ENCODE measurements at places on chromosomes 12 and 14.

- DNase-seq = no peak
These were observed 3.6 kb upstream of the DNAJC22 start for GRCh38 chr12:49342914-49343731.

- DNase-seq = no peak
These were observed 131.2 kb upstream of the DYRK2 start for GRCh38 chr12:67517181-67517887.

DNA sequence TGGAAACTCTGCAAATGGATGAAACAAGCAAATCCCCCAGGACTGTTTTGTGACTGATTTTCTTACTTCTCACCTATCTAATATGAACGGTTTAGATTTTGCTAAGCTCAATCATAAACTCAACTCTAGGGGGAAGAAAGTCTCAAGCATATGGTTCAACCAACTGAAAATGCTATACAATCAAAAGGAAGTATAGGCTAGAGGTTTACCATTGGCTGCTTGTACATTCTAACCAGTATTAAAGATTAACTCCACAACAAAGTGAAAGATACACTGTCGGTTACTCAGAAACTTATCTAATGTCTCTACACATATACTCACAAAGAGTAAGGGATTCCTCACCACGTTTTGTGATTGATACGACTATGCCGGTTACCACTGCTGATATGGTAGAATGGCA lies 281.8 kb upstream of the SOX5 start:
- no peak for DNase-seq

DNA sequence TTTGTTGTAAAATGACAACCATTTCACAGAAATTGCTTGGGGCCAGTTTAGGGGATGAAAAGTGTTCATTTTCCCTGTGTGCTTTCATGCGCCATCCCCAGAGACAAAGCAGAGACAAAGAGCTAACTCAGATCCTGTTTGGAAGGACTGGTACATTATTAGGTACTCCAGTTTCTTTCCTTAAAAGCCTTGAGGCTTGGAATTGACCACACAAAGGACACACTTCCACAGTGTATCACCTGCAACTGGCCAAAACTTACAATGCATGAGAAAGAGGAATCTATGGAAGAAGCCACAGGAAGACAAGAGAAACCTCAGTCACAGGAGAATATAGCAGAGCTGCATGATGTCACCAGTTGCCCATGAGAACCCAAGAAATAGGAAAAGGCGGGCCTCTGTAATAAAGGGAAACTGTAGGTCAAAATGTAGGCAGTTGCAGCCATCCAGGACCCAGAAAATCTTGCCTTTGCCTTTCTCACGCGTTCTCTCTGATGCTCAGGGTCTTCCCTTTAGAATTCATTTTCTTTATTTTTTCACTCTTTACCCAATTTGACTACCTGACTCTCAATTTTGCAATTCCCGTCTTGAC lies 339.0 kb downstream of the RMST start:
- DNase-seq = no peak

DNA sequence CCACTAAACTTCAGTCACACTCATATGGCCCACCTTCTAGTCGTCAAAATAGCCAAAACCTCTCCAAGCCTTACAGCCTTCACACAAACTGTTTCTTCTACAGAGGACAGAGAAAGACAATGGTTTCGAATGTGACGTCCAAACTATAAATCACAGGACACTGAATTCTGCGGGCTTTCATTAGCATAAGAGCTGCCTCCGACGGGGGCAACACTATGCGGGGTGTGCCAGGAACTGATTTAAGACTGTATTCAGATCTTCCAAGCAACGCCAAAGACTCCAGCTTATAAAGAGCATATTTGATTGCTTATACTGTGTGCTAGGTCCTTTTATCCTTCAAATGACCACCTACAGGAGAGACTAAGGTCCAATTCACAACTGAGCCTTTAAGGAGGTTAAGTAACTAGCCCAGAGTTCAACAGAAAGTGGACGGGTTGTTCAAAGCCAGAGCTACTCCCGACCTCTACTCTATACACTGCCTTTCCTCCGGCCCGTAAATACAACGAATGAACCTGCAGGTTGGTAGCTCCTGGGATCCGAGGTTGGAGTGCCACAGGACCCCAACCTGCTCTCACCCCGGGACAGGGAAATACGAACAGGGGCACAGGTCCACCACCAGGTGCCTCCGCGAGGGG lies 575 bp downstream of the L2HGDH start:
- DNase-seq = no peak

- DNase-seq = no peak
These were observed 125.4 kb downstream of the CAND1 start for GRCh38 chr12:67394550-67394949.

GRCh38 chr14:68230950-68231717 lies 411.6 kb downstream of the RAD51B start:
- no peak for DNase-seq

DNA sequence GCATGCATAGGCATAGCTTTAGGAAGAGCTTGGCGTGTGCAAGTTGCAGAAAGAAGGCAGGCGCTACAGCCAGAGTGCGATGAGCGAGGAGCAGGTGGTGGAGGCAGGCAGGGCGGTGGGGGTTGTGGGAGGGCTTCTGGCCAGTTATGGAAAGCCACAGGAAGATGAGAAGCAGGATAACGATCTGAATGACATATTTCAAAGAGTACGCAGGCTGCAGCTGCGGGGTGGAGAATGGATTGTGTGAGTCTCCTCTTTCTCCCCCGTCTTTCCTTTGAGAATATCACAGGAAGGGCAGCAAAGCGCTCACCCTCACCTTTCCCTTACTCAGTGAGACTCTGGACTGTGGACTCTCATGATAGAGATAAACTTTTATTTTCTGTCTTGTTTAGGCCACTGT lies 48.7 kb upstream of the PLXNC1 start:
- DNase-seq = no peak

GRCh38 chr12:100356644-100357223 lies at the start of gene SLC17A8:
TSS of gene SLC17A8 (plus strand) at chr12:100357074. CDS start at chr12:100357392, 318 bp downstream.
- DNase-seq = no peak

DNA sequence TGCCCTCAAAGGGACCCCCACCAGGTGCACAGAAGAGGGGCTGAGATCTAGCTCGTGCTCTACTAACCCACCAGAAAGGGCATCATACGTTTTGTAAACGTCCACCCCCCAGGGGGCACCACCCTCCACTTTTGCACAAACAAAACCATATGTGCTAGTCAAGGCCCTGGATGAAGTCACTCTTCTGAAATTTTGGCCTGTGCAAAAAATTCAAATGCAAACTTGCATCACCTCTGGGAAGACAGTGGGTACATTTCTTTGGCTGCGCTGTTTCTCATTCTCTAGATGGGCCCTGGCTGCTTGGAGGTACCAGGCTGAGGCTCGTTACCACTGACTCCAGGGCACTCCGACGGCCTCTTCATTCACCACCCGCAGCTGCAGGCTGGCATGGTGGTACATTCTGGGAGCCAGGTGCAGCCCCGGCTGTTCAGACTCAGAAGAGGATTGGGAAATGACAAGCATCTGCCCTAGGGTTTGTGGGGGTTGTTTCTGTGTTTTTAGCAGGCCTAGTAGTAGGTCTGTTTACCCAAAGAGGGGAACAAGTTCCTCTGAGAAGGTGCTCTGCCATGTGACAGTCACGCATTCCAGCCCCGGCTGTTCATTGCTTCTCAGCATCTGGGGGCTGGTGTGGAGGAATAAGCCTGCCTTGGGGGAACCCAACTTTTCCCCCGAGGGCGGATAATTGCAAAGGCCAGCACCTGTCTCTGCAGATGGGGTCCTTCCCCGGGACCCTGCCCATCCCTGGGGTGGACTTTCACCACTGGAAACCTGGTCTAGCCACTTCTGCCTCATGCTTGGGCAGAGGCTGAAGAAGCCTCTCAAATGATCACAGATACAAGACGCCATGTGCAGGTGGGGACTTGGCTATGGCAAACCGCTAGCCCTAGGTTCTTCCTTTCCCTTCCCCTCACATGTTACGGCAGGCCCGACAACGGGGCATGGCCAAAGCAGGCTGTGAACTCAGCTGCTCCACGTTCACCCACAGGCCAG lies 147.6 kb downstream of the DPF3 start:
- DNase-seq = no peak

GRCh38 chr12:112868459-112869041 lies 38.2 kb upstream of the OAS1 start:
- no peak for DNase-seq

GRCh38 chr12:84599539-84599938 lies 313.1 kb downstream of the SLC6A15 start:
- DNase-seq = no peak

DNA sequence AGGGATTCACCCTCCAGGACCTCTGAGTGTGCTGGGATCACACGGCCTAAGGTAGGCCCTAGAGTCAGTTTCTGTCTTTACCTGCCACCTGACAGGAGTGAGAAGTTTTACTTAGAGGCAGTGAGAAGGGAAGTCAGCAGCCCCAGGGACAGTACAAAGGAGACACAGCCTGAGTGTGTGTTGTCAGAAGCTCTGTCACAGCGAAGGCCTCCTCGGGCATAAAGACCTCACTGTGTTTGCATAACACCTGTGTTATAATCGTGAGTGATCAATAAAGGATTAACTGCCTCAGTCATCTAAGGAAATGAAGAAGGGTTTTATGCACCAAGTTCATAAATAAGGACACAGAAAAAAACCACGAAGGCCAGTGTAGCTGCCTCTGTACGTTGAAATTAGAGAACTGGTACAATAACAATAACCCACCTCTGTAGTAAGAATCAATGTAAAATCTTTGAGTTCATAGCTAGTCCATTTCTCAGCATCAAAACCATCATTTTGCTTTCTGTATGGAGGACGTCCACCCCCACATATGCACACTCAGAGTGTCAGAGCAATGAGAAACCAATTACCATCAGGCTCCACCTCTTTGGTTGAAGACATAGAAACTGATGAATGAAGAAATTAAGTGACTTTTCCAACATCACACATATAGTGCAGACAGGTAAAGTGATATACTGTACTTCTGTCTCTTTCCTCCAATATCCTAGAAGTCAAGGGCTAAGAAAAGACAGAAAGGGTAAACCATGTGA lies 159.3 kb downstream of the DAD1 start:
- no peak for DNase-seq

- DNase-seq = no peak
These were observed 58.1 kb upstream of the KITLG start for GRCh38 chr12:88638388-88638787.

DNA sequence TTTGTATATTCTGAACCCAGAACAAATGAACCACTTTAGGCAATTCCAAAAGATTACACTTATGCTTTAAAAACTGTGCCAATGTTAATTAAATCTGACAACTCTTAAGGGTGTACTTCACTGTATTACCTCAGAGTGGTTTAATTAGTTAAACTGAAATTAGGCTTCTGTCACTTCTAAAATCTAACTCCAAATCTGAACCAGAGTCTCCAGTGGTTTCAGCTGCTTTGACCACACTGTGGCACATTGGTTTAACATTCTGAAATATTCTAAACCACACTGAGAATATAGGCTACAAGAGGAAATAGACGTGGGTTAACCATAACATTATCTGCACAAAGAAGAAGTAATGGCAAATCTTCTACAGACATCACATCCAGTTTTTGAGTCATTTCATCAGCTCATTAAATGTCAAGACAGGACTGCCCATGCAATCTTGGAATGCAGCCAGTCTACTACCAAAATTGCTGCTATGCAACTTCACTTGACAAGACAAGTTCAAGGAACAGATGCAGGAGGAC lies 94.8 kb downstream of the LRP6 start:
- no peak for DNase-seq

GRCh38 chr12:84842406-84843013 lies 70.1 kb downstream of the SLC6A15 start:
- DNase-seq = no peak

GRCh38 chr12:57332646-57333312 lies 81.8 kb upstream of the STAC3 start:
- no peak for DNase-seq

Measured in cortex of kidney (tissue), 1 donor.